ENCODE measurements at places on chromosomes 12 and 14. TPM values are rescaled to one million over a fixed set of nuclear protein-coding genes. Genes with fewer than 3 reads are reported as not detected.

Gene COX8C
- total RNA-seq, result not detected

Gene ADIPOR2
- 58.0 TPM for total RNA-seq

Gene NXPH4
- total RNA-seq, result 0.37 TPM

Gene RHEBL1
- 10.4 TPM for total RNA-seq

Gene NEMF
- total RNA-seq, result 94.7 TPM

Gene DNAH10
- total RNA-seq, result 0.25 TPM

Gene KRT82
- total RNA-seq, result not detected

Gene FGF23
- not detected for total RNA-seq

Gene DENND5B
- total RNA-seq, result 0.10 TPM

Gene LPAR5
- total RNA-seq, result 5.7 TPM

Gene KRT2
- 0.20 TPM for total RNA-seq

Gene ACOT4
- total RNA-seq, result 0.61 TPM

Gene ATG14
- total RNA-seq, result 7.8 TPM

Gene EIF2B1
- 68.2 TPM for total RNA-seq

Gene PHETA1
- 1.1 TPM for total RNA-seq

Gene KRT81
- not detected for total RNA-seq

Gene INHBC
- total RNA-seq, result not detected

Gene ANKRD33
- total RNA-seq, result not detected

Gene TDRD9
- not detected for total RNA-seq

Gene ARHGEF25
- total RNA-seq, result 0.51 TPM

Gene BATF
- 149 TPM for total RNA-seq

Gene PAX9
- total RNA-seq, result not detected

Gene SLC15A5
- not detected for total RNA-seq

Gene WNT1
- not detected for total RNA-seq

Gene IQSEC3
- total RNA-seq, result 0.59 TPM

Gene LRP1-AS
- total RNA-seq, result not detected

Gene KRT7
- 53.6 TPM for total RNA-seq

Gene RASAL1
- total RNA-seq, result not detected

Gene AICDA
- total RNA-seq, result 0.17 TPM

Gene RNASE7
- not detected for total RNA-seq

Gene RTL1
- not detected for total RNA-seq

Gene CCDC38
- 0.12 TPM for total RNA-seq

Gene ACVRL1
- not detected for total RNA-seq

Gene MED6
- total RNA-seq, result 50.8 TPM

Gene INSM2
- total RNA-seq, result not detected

Gene KRT73
- 0.61 TPM for total RNA-seq

Gene KRT85
- total RNA-seq, result not detected

Gene SERPINA12
- total RNA-seq, result not detected

Data from T-helper 1 cell treated with Interleukin-12 subunit alpha and Interleukin-12 subunit beta and Interleukin-4 antibody, amounts not matched to agents 30 ng/mL and 1 ng/mL, for 36 hours (primary cell).